ENCODE measurements at places on chromosomes 16 and 17. TPM values are rescaled to one million over a fixed set of nuclear protein-coding genes. Genes with fewer than 3 reads are reported as not detected.

- no peak for DNase-seq
Observed at GRCh38 chr17:72233986-72234385, 113.2 kb downstream of the SOX9 start.

DNA sequence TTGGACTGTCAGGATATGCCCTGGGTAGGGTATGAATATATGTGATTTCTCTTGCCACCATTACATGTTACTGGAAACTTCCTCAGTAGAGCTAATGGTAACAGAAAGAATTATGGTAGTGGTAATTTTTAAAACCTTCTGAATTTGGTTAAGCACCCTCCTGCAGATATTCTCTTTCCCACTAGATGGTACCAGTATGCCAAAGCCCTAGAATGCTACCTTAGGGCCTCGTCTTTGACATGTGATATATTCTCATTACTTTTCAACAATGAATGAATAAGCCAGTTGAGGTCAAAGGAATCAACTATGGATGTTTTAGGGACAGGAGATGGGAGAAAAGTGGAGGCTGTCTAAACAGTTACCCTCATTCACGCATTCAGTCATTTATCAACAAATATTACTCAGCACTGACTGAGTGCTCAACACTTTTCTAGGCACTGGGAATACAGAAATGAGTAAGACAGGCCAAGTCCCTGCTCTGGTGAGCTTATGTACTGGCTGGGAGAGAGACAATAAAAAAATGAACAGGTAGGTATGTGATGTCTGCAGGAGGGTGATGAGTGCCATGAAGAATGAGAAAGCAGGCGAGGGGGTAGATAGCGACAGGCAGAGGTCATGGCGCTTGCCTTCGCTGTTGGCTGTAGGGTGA, 14.7 kb downstream of the CDH13 start:
- no peak for DNase-seq

- no peak for DNase-seq
Observed at GRCh38 chr16:12679660-12680272, 123.9 kb downstream of the CPPED1 start.

The TLCD3B gene
- total RNA-seq, result not detected

GRCh38 chr16:65740711-65741110, 618.8 kb upstream of the CDH11 start:
- DNase-seq, result no peak

DNA sequence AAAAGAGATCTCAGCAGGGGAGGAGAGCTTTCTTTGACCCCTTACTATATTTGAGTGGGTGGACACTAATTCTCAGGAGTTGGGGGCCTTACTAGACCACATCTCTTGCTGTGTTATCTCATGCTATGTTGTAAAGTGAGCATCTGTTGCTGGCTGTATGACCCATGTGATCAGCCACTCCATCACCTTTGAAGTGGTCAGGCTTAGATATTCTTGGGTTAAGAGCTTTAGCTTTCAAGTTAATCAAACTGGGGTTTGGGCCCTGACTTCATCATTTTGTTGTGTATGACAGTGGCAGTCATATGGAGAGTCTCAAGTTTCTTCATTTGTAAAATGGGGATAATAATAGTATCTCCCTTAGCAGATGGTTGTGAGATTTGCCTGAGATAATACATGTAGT, 201.1 kb downstream of the FTO start:
- no peak for DNase-seq

The FNDC8 gene
- total RNA-seq, result not detected

- DNase-seq, result no peak
Observed at GRCh38 chr17:56289321-56289720, 136.0 kb downstream of the ANKFN1 start.

The SLC5A10 gene
- total RNA-seq, result not detected

GRCh38 chr17:57006040-57006439, 28.1 kb downstream of the SCPEP1 start:
- DNase-seq, result no peak
